ENCODE measurements at places on chromosomes 6 and 20.

- DNase-seq = no peak
Observed at GRCh38 chr6:138509371-138509770, 10.1 kb upstream of the NHSL1 start.

- DNase-seq = no peak
Observed at GRCh38 chr6:97654674-97655073, 371.7 kb upstream of the MMS22L start.

DNA sequence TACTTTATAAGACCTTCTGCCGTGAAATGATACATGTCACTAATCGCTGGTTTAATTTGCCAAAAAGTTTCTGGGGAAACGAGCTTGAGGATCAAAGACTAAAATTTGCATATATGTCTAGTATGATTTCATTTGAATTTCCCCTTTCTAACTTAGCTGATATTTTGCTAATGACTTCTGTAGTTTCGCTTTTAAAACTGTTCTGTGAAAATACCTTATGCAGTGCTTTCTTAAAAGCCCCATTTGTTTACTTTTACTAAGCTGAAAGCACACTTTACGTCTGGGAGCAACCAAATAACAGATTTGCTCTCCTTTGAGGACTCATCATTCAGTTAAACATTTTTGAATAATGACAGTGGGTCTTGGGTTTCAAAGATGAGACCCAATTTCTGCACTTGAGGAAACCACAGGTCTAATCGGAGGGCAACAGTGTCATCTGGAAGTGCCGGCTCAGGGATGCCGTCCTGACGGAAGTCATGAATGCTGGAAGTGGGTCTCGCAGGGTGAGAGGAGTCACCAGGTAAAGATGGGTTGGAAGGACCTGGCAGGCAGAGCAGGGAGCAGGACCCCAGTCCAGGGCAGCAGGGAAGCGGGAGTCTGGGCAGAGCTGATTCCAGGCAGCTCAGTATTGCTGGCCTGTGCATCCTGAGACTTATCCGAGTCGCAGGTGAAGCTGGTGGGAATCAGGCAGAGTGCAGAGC is 33.2 kb downstream of the PLEKHG1 start:
- DNase-seq = no peak

DNA sequence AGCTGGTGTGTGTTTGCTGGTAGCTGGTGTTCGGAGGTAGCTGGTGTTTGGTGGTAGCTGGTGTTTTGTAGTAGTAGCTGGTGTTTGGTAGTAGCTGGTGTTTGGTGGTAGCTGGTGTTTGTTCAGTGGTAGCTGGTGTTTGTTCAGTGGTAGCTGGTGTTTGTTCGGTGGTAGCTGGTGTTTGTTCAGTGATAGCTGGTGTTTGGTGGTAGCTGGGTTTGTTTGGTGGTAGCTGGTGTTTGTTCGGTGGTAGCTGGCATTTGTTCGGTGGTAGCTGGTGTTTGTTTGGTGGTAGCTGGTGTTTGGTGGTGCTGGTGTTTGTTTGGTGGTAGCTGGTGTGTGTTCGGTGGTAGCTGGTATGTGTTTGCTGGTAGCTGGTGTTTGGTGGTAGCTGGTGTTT is 48.0 kb downstream of the BMP7 start:
- DNase-seq = no peak

DNA sequence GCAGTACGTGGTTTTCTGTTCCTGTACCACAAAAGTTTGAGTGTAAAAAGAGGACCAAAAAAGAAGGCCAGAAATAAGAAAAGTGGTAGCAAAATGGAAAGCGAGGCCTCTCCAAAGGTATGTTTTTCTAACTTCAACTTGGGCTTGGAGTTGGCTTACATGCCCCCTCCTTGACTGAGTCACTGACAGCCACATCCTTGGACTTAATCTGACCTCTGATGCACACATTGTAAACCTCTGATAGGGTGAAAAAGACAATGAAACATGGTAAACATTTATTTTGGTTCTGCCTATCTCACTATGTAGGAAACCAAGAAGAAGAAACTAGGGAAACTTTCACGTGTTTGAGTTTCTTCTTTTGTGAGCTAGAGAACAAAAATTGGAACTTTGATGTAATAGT is 503.2 kb upstream of the ID4 start:
- DNase-seq = peak; percentile 39

DNA sequence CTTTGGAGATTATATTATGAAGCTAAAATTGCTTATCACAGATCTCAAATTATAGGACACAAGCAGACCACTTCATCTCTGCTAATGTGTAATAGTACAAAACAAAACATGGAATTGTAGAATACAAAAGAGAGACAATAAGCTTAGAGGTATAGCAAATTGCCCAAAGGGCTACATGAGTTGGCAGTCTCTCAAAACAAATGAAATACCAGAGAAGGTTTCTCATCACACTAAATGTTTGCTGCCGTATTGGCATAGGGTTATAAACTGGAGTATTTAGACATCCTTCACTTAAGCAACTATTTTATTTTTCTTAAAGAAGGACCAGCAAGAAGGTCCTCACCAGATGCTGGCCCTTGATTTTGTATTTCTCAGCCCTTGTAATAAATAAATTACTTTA is 5.9 kb upstream of the EYA4 start:
- no peak for DNase-seq

DNA sequence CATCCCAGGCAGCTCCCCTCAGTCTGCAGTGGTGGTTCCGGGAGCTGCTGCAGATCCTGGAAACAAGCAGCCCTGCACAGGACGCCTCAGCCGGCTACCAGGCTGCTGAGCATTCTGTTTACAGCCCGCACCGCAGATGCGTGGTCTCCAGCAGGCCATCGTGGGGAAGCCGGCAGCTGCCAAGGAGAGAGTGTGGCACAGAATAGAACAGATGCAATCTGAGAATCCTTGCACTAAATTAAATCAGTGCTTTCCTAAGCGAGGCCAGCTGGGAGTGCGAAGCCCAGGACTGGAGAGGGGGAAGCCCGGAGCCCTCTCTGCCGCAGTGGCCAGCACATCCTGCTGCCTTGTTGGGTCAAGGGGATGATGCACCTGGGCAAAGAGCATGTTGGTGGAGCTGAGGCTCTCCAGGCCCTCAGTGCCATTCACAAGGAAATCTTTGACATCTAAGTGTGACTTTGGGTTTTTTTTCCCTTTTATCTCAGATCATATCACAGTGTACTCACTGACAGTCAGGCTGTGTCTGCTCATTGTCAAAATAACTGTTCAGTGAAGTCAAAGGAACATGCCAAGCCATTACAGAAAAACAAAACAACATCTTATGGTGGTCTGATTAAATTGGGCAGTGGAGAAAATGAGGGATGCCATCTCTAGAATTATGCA is 118.1 kb downstream of the SYNDIG1 start:
- no peak for DNase-seq

DNA sequence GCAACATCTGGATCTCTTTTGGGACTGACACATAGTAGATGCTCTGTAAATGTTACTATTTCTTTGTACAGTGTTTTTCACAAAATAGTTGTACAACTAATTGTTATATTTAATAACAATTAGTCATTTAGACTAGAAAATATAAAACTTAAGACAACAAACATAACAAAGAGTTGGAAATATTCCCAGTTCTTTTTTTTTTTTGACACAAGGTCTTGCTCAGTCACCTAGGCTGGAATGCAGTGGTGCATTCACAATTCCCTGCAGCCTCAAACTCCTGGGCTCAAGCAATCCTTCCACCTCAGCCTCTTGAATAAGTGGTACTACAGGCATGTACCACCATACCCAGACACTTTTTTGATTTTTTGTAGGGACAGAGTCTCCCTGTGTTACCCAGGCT is 105.8 kb downstream of the UTRN start:
- DNase-seq = no peak

DNA sequence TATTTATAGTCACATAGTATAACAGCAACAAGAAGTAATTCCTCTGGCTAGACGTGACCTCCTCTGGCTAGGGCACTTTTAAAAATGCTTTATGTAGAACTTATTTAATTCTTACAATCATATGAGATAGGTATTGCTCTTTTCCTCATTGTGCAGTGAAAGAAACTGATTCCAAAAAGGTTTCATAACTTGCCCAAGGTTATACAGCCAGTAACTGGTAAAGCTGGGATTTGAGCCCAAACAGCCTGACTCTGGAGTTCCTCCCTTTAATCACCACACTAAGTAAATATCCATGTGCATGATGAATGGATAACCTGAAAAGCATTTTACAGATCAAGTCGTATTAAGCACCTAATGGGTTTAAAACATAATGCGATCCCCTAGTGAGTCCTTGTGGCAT is 214.6 kb downstream of the PRL start:
- DNase-seq = no peak

DNA sequence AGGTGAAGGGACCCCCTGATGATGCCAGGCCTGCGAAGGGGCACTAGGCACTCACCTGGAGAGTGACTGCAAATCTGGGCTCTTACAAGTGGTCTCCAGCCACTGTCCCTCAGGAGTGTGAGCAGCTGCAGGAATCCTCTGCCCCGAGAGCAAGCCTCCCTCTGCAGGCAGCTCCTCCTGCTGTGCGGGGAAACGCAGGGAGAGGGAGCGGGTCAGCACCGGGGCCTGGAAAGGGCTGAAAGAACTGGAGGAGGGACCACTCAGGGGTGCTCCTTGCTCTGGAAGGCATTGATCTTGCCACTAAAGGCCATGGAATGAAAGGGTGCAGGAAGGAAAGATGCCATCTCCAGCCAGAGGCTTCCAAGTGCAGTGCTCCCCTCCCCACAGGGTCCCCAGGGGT is 168.0 kb downstream of the CDH4 start:
- no peak for DNase-seq

DNA sequence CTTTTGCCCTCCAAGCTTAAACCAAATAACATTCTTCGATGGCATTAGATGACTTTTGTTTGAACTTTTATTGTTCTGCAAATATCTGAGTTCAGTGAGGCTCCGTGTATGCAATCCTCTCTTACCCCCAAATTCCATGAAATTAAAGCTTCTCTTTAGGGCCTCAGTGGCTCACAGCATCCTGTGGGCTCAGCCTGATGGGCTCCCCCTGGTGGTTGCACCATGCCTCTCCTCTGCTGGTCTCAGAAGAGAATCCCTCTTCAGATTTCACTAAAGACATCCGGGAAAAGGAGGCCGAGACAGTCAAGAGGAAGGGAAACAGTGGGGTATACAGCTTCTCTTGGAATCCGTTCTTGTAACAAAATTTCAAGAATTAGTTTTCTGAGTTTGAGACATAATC is 331.6 kb upstream of the NT5E start:
- DNase-seq = no peak

- no peak for DNase-seq
Observed at GRCh38 chr20:63258781-63259180, 4.5 kb upstream of the NKAIN4 start.

- DNase-seq = peak; percentile 56
Observed at GRCh38 chr6:37381579-37381978, 27.8 kb downstream of the RNF8 start.

GRCh38 chr6:16421462-16421960 is 183.1 kb downstream of the GMPR start:
- no peak for DNase-seq

DNA sequence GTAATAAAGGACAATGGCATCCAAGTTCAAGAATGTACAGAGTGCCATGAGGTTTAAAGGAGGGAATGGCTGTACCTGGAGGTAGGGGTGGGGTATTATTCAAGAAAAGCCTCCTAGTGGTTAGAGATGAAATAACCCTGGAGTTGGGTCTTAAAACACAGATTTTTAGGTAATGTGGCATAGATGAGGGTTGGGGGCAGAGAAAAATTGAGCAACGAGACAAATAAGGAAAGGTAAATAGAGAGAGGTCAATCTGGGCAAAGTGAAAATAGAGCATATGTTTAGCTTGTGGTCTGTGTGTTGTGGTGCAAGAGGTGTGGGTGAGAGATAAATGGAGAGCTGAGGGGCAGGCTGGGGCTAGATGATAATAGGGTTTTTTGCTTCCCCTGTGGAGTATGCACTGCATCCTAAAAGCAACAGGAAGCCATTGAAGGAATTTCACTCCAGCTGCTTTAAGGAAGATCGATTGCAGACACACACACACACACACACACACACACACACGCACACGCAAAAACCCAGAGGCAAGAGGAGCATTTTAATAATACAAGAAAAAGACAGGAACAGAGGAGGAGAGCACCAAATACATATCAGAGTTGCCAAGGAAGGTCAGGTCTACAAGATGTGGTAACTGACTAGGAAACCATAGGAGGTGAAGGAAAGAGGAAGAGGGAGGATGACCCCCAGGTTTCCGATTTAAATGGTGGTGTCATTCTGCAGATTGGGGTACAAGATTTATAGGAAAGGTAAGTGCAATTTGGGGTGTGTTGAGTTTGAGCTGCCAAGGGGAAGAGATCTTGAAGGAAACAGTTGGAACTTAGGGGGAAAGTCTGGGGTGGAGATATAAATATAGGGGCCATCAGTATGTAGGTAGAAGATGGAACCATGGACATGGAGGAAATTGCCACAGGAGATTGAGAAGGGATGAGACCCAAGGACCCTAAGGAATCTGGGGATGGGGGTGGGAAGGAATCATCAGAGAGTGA is 31.3 kb upstream of the ADGRF1 start:
- no peak for DNase-seq

- DNase-seq = no peak
Observed at GRCh38 chr6:5215799-5216198, 45.0 kb downstream of the LYRM4 start.

- no peak for DNase-seq
Observed at GRCh38 chr6:138795809-138796603, at the start of gene ECT2L. Gene ECT2L, plus strand, starts transcription at chr6:138796087. Its CDS starts 17,188 bp downstream, at chr6:138813275.

GRCh38 chr6:118588626-118589025 is 40.5 kb downstream of the PLN start:
- no peak for DNase-seq

DNA sequence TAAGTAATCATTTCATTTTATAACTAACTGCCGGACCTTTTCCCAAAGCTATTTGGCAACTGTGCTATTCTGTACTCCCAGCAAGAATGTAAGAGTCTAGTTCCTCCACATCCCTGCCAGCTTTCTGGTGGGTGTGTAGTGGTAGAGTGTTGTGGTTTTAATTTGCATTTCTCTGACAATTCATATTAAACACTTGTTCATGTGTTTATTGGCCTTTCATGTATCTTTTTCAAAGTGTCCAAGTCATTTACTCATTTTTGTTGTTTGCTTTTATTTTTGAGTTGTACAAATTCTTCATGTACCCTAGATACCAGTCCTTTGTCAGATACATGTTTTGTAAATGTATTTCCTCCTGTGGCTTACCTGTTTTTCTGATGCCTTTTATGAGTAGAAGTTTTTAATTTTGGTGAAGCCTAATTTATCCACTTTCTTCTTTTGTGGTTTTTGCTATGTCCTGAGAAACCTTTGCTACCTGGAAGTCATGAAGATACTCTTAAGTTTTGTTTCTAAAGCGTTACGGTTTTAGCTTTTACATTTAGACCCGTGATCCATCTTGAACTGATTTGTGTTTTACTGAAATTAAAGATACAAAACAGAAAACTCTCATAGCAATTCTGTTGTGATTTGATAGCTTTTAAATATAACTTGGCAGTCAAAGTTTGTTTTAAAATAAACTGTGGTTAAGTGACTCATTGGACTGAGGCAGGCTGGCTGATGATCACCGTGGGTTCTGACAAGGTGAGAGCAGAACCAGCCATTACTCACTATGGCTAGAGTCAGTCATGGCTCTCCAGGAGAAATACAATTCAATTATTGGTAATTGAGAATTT is 8.0 kb downstream of the MYLIP start:
- peak; percentile 69 for DNase-seq

GRCh38 chr6:12528581-12529363 is 187.8 kb upstream of the PHACTR1 start:
- DNase-seq = no peak

- no peak for DNase-seq
Observed at GRCh38 chr6:21501815-21502214, 91.7 kb upstream of the SOX4 start.
